ENCODE measurements at places on chromosomes 4 and X.

- H3K27me3 ChIP-seq, result no peaks in the 10 kb centered on the region
- no peaks in the 10 kb centered on the region for H3K4me1 ChIP-seq
- no peaks in the 10 kb centered on the region for H3K36me3 ChIP-seq
- no peak overlapping the region for H3K27ac ChIP-seq
- DNase-seq, result no peak
These were observed 31.7 kb upstream of the APLN start for GRCh38 chrX:129686422-129686948.

DNA sequence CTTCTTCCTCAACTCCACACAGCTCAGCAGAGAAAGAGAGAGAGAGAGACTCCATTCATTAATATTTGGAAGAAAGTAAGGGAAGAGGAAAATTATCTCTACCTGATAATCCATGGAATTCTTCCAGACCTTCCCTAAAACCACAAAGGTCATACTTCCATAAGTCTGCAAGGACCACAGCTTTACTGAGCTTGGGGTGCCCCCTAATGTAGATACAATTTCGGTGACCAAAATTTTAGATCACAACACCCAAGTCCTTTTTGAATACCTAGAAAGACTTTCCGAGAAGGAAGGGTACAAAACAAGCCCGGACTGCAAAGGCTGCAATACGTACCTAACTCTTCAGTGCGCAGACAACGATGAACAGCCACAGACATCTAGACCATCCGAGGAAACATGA lies 523.9 kb downstream of the GLUD2 start:
- no peak for DNase-seq
- no peak overlapping the region for H3K4me3 ChIP-seq
- H3K4me1 ChIP-seq, result no peaks in the 10 kb centered on the region
- H3K27ac ChIP-seq, result no peak overlapping the region
- H3K27me3 ChIP-seq, result no peaks in the 10 kb centered on the region

DNA sequence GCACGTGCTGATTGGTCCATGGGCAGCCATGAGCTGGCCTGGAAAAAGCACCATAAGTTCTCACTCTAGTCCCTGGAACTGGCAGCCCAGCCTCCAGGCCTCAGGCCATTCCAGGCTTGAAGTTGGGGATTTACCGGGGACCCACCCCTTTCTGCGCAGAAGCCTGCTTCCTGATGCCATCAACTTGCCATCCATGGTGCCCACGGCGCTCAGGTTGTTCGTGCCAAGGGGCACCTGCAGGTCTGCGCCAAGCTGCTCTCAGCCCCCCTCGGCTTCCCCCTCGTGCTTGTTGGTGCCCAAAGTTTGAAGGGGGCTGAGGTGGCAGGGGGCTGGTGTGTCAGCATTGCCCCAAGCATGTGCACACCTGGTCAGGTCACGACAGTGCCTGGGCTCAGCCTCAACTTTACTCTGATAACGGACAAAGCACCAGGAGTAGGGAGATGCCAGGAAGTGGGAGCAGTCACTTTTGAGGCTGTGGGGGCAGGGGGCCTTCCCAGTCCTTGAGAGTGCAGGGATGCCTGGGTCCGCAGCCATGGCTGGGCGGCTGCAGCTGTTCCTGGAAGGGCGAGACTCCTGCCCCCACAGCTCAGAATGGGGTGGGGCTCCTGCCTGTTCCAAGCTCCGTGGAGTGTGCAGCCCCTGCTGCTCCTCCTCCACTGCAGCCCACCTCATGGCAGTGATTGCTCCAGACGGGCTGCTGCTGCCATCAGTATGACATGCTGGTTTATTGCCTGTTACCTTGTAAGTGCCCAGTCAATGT lies 24.9 kb downstream of the DCUN1D4 start:
- no peaks in the 10 kb centered on the region for H3K4me1 ChIP-seq
- DNase-seq, result no peak
- no peak overlapping the region for H3K4me3 ChIP-seq
- no peaks in the 10 kb centered on the region for H3K27me3 ChIP-seq

- no peaks in the 10 kb centered on the region for H3K27me3 ChIP-seq
- DNase-seq, result no peak
- no peak overlapping the region for H3K27ac ChIP-seq
- H3K36me3 ChIP-seq, result no peaks in the 10 kb centered on the region
- H3K4me1 ChIP-seq, result no peaks in the 10 kb centered on the region
These were observed 853.4 kb downstream of the STIM2 start for GRCh38 chr4:27714073-27714472.

GRCh38 chr4:5019274-5019673 lies at the start of gene CYTL1:
TSS of gene CYTL1 (minus strand) at chr4:5019458. CDS start at chr4:5019445, 13 bp downstream.
- no peak for DNase-seq
- H3K4me3 ChIP-seq, result no peak within 1 kb of the TSS
- H3K27me3 ChIP-seq, result no peaks in the 10 kb centered on the region
- no peaks in the 10 kb centered on the region for H3K4me1 ChIP-seq
- no peak within 1 kb of the TSS for H3K27ac ChIP-seq

DNA sequence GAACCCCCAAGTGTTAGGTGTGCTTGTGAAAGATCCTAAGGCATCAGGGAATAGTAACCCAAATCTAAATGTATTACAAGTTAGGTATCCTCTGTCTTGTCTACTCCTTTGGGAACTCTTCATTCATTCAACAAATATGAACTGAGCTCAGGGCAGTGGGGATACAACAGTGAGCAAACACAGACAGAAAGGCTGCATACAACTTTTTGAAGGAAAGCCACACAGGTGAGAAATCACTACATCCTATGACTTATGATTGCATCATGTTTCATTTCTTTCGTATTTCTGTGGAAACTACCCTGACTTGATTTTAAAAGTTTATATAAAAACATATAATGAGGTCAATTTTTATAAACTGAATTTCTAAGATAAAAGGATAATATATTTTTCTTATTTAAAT lies 43.2 kb downstream of the BCLAF3 start:
- no peaks in the 10 kb centered on the region for H3K4me1 ChIP-seq
- no peak overlapping the region for H3K27ac ChIP-seq
- H3K4me3 ChIP-seq, result no peak overlapping the region
- no peaks in the 10 kb centered on the region for H3K36me3 ChIP-seq

GRCh38 chr4:120517966-120518365 lies 404.6 kb downstream of the PRDM5 start:
- H3K36me3 ChIP-seq, result no peaks in the 10 kb centered on the region
- no peak overlapping the region for H3K27ac ChIP-seq
- no peak for DNase-seq
- no peaks in the 10 kb centered on the region for H3K27me3 ChIP-seq
- H3K4me3 ChIP-seq, result no peak overlapping the region
- no peaks in the 10 kb centered on the region for H3K4me1 ChIP-seq
